Astrocyte of the spinal cord (primary cell): ENCODE measurements at places on chromosomes 1 and 21.

GRCh38 chr1:207331354-207332313, 10.2 kb downstream of the CD55 start:
- no peak for DNase-seq

DNA sequence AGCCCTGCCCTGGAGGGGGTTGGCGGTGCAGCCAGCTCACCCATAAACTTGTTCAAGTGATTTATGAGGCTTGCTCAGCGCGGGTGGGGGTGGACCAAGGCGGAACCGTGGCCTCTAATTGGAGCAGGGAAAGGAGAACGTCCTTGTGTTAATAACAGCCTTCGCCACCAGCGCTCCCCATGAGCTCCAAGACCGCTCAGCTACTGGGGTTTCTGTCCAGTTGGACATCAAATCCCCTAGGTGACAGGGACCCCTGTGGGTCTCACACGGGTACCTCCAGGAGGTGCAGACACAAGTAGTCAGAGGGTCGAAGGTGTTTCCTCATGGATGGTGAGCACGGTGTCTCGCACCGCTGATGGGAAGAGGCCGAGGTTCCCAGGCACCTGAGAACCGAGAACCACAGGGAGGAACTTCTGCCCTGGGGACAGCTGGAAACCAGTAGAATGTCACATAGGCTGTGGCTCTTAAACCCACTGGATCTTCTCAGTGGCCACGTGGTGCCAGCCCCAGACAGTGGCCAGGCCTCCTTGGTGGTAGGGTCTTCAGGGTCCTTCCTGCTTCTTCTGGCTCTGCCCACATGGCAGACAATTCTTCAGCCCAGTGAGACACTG, 3.7 kb upstream of the ACTRT2 start:
- DNase-seq, result no peak

- DNase-seq, result peak; percentile 49
These were observed 690 bp downstream of the EPS8L3 start for GRCh38 chr1:109762821-109763645.

GRCh38 chr21:42617486-42617885, 35.9 kb upstream of the PDE9A start:
- DNase-seq, result no peak

GRCh38 chr1:232675260-232675659, 45.3 kb upstream of the SIPA1L2 start:
- DNase-seq, result no peak

DNA sequence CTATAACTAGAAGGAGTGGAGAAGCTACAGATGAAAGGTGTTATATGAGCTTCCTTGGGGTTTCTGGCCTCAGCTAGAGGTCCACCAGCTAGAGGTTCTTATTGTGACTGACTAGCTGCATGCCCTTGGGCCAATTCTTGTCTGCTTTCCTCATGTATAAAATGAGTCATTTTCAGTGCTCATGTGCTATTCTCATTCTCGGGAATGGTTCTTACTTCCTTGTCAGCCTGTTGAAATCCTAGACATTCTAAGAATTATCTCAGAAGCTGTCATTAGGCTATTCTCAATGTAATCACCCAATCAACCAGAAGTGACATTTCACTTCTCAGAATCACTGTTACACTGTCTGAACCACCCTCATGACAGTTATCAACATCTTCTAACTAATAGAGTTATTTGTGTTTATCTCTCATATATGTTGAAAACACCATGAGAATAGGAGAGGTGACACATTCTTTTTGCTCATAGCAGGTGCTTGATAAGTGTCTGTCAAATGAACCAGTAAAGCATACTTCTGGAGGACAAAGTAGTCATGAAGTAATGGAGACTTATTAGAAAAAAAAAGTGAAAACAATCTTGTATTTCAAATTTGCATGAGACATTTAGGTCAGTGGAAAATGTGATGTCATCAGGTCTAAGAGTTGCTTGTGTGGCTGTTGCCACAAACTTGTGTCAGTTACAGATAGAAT, 122.8 kb upstream of the IVNS1ABP start:
- DNase-seq, result peak; percentile 64

DNA sequence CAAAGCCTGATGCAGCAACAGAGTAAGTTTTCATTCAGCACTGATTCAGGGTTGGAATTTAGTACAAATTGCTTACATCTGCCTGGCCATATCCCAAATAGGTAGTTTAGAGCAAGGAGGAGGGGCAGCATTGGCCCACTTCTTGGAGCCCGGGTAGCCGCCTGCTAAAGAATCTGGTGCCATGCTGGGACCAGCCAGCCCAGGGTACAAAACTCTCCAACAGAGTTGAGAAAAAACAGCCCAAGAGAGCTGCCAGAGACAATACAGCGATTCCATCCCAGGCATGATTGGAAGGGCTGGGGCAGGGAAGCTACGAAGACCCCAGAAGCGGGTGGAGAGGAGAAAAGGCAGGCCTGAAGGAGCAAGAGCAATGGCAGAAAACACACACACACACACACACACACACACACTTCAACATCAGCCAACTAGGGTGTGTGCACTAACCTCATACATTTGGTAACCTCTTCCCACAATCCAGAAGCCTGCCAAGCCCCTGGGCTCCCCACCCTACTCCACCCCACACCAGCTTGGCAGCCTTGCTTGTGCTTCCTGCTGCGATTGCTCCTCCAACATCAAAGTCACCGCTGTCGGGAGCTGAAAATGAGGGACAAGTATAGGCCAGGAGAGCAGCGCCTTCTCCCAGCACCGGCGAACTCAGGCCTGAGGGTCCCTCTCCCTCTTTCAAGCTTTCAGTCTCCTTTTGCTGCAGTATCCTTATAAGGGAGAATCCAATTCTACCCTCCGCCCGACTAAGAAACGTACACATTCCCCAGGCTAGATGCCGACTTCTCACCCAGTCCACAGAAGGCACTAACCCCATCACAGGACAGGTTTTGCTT, 1.2 kb downstream of the PIK3C2B start:
- peak; percentile 65 for DNase-seq

DNA sequence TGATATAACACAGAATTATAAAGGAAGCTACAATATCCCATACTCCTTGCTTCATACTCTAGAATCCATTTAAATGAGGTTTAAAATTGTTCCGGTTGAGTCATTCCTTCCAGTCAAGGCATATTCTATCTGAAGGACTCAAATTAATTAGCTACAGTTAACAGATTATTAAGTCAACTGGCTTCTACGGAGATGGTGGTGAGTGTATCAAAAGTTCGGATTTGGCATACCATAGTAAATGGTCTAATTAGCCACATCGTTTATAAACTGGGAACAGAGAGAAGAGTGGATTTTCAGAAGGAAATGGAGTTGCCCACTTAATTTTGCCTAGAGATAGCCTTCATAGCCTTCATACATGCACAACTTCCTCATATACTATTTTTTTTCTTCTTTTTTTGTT, 1095.3 kb downstream of the TTLL7 start:
- no peak for DNase-seq
